ENCODE measurements at places on chromosomes 7 and 10. TPM values are rescaled to one million over a fixed set of nuclear protein-coding genes. Genes with fewer than 3 reads are reported as not detected.

DNA sequence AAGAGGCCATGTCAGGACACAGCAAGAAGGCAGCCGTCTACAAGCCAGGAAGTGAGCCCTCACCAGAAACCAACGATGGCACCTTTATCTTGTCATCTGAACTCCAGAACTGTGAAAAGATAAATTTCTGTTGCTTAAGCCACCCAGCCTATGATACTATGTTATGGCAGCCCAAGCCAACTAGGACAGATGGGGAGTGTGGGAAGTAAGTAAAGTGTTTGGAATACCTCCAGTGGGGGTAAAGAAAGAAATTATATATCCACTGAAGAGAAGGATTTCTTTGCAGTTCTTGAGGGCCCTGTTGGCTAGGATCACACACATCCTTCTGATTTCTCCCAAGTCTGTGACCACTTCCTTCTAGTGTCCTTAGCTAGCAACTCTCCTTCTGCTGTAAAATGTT lies 384.4 kb downstream of the TNS3 start:
- H3K27ac ChIP-seq = no peak overlapping the region
- H3K4me1 ChIP-seq = no peaks in the 10 kb centered on the region
- no peak overlapping the region for H3K4me3 ChIP-seq
- H3K27me3 ChIP-seq = no peaks in the 10 kb centered on the region

The FAM24B gene
- total RNA-seq = 3.8 TPM

DNA sequence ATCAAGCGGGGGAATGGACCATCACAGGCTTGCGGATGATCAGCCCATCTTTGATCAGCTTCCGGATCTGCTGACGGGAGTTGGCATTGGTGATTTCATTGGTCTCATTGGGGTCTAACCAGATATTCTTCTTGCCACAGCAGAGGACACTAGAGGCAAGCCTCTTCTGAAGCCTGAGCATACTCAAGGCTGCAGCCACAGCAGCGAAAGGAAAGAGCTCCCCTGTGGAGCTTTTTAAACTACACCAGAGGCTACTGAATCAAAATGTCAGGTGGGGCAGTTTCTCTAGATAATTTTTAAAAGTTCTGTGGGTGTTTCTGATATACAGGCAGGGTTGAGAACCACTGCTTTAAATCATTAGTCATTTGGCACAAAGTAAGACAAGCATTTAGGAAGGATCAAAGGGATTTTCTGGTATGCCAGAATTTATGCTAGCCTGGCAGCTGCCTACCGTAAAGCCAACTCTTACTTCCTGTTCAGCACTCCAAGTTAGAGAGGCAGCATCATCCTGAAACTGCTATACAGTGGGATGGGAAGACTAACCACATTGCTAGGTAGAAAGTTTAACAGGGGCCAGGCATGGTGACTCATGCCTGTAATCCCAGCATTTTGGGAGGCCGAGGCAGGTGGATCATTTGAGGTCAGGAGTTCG lies 7.0 kb downstream of the NAPEPLD start:
- no peak overlapping the region for H3K4me3 ChIP-seq
- H3K36me3 ChIP-seq = no peaks in the 10 kb centered on the region
- no peak for DNase-seq
- H3K4me1 ChIP-seq = no peaks in the 10 kb centered on the region
- no peak overlapping the region for H3K27ac ChIP-seq

DNA sequence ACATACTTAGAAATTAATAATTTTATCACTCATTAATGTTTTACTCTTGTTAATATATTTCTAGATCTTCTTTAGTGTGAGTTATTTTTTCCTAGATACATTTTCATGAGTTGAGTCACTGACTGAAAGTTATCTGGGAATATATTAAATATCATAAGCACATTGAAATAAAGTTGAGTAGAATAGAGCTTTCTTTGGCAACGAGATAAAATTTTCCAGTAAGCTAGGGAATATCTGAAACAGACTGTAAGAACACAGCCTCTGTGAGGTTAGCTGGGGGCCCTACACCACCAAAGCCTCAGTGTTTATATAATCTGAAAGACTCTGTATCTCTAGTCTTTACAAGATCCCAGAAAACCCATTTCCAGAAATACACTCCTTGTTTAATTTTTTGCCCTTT lies 347.8 kb upstream of the PLXDC2 start:
- H3K27me3 ChIP-seq = no peaks in the 10 kb centered on the region
- no peak for DNase-seq
- H3K36me3 ChIP-seq = no peaks in the 10 kb centered on the region
- no peak overlapping the region for H3K27ac ChIP-seq
- H3K4me3 ChIP-seq = no peak overlapping the region
- no peaks in the 10 kb centered on the region for H3K4me1 ChIP-seq

The ACTL6B gene
- not detected for total RNA-seq

DNA sequence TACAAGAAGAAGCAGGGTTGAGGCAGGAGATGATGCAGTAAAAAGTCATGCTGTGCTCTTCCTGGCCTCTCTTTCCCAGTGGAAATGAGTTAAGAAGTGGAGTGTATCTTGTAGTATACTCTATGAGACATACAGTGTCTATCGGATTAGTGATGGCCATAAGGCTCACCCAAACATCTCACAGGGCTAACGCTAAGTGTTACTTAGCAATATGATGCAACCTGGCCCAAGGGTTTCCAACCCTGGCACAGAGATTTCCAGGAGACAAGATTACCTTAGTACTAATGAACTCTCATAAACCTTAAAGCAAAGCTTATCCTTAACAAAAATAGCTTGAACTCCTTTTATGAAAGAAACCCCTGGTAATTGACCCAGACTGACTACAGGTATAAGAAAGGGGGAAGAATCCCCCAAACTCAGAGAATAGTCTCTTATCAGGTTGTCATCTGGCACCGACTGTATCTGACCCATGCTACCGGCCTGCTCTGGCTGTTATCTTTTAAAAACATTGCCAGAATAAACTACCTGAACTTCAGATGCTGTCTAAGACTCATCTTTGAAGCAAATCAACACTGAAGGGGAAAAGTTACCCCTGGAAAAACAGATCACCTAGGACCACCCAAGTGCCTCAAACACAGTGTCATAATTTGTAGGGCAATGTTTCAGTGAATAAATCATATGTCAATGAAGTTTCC lies 1002.0 kb downstream of the REEP3 start:
- H3K36me3 ChIP-seq = no peaks in the 10 kb centered on the region
- H3K4me1 ChIP-seq = no peaks in the 10 kb centered on the region
- no peak overlapping the region for H3K4me3 ChIP-seq
- no peak overlapping the region for H3K27ac ChIP-seq

DNA sequence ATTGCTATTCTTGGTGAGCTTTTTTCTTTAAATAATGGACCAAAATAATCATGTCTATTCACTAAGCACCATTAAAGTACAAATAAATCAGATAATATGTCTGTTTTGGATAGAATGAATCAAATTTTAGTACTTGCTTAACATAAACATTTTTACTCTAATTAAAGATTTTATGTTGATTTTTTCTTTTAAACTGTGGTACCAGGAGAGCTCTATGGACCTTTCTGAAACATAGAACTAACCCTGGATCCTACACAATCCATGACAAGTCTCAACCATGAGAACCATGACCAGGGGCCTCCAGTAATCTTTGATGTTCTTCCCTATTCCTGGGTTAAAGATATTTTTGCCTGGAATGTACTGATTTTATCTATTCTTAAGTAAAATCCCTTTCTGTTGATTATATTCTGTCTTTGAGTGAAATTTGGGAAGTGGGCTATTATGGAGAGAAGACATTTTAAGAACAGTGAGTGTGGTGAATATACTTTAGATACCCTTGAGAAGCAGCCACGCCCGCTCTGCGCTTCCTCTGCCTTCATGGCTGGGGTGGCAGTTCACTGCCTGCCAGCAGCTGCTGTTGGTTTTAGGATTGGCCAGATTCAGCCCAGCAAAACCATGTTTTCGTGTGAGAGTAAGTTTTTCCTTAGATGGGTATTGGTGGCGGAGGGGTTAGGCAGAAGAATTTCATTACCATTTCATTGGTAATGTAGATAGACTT lies 42.2 kb upstream of the BHLHA15 start:
- no peak overlapping the region for H3K4me3 ChIP-seq
- no peaks in the 10 kb centered on the region for H3K27me3 ChIP-seq
- DNase-seq = no peak
- no peaks in the 10 kb centered on the region for H3K36me3 ChIP-seq
- no peaks in the 10 kb centered on the region for H3K4me1 ChIP-seq
- no peak overlapping the region for H3K27ac ChIP-seq

The RBM20 gene
- 2.1 TPM for total RNA-seq

GRCh38 chr10:123962756-123963530 lies 71.3 kb upstream of the CPXM2 start:
- no peaks in the 10 kb centered on the region for H3K4me1 ChIP-seq
- no peaks in the 10 kb centered on the region for H3K36me3 ChIP-seq
- H3K27me3 ChIP-seq = no peaks in the 10 kb centered on the region

- H3K4me3 ChIP-seq = no peak overlapping the region
- no peak overlapping the region for H3K27ac ChIP-seq
- H3K36me3 ChIP-seq = peaks cover 4% of the 10 kb centered on the region
- H3K4me1 ChIP-seq = no peaks in the 10 kb centered on the region
- no peaks in the 10 kb centered on the region for H3K27me3 ChIP-seq
- no peak for DNase-seq
These were observed 29.0 kb downstream of the ANKMY2 start for GRCh38 chr7:16616542-16616941.

Data from kidney (tissue), 22 donors.